ENCODE measurements at places on chromosomes 2 and 18.

GRCh38 chr2:168426861-168427260 lies 29.2 kb upstream of the CERS6 start:
- no peak for DNase-seq

GRCh38 chr18:10916865-10917264 lies 232.5 kb downstream of the PIEZO2 start:
- no peak for DNase-seq

GRCh38 chr2:200966770-200967169 lies 3.3 kb upstream of the ORC2 start:
- DNase-seq: no peak

- no peak for DNase-seq
Measured at GRCh38 chr2:104344306-104344705, 509.6 kb upstream of the POU3F3 start.

DNA sequence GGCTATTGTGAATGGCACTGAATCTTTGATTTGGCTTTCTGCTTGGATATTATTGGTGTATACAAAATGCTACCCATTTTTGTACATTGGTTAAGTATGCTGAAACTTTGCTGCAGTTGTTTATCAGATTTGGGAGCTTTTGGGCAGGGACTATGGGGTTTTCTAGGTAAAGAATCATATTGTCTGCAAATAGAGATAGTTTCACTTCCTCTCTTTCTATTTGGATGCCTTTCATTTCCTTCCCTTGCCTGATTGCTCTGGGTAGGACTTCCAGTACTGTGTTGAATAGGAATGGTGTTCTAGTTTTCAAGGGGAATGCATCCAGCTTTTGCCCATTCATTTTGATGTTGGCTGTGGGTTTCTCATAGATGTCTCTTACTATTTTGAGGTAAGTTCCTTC lies 489.1 kb upstream of the LRATD1 start:
- no peak for DNase-seq

GRCh38 chr2:235979753-235980435 lies 188.3 kb downstream of the GBX2 start:
- DNase-seq: no peak

DNA sequence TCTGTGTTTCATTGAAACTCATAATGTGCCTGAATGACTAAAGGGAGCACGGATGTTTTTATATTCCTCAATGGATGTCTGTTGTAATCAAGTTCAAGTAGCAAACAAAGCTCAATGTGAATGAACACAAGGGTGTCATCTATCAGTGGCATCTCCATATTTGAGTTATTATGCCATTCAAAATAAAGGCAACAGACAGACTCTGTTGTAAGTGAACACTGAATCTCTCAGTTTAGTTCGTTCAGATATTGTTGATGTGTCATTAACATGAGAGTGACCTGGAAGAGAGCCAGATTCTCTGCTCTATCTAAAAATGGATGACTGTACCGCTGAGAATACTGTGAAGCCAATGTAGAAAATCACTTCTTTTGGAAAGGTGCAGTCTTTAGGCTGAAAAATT lies 118.7 kb downstream of the NUP35 start:
- DNase-seq: no peak
